ENCODE measurements at places on chromosomes 5 and 9.

DNA sequence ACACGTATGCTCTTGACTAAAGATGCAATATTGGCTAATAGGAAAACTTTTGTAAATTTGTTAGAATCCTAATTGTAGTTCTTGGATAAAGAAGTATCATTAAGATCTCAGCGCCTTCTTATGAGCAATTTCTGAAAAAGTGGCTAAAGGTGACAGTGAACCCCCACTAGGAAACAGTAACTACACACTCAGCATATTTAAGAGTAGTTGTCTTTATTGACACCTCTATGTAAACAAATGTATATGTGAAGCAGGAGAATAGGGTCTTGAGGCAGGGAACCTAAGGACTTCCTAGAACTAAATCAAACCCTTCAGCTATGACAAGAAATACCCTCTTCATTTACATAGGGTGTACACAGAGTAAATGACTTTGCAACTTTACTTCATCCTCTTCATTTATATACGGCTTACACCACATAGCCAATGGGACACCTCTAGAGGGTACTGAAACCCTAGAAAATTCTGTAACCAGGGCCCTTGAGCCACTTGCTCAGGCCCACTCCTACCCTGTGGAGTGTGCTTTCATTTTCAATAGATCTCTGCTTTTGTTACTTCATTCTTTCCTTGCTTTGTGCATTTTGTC lies 2.8 kb downstream of the NIPSNAP3A start:
- no peak overlapping the region for H3K27ac ChIP-seq
- H3K27me3 ChIP-seq: no peaks in the 10 kb centered on the region
- peaks cover 34% of the 10 kb centered on the region for H3K36me3 ChIP-seq

GRCh38 chr9:98985596-98985995 lies 41.9 kb downstream of the COL15A1 start:
- H3K36me3 ChIP-seq: no peaks in the 10 kb centered on the region
- no peak for DNase-seq
- H3K4me3 ChIP-seq: no peak overlapping the region
- no peak overlapping the region for H3K27ac ChIP-seq

DNA sequence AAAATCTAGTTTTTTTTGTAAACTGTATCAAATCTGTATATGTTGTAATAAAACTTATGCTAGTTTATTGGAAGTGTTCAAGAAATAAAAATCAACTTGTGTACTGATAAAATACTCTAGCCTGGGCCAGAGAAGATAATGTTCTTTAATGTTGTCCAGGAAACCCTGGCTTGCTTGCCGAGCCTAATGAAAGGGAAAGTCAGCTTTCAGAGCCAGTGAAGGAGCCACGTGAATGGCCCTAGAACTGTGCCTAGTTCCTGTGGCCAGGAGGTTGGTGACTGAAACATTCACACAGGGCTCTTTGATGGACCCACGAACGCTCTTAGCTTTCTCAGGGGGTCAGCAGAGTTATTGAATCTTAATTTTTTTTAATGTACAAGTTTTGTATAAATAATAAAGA lies 24.3 kb downstream of the HMGCR start:
- H3K4me3 ChIP-seq: no peak overlapping the region
- no peak for DNase-seq
- peaks cover 69% of the 10 kb centered on the region for H3K36me3 ChIP-seq
- H3K27ac ChIP-seq: no peak overlapping the region

GRCh38 chr9:14159440-14160216 lies 154.3 kb downstream of the NFIB start:
- H3K27ac ChIP-seq: peak overlapping the region; percentile 10
- H3K27me3 ChIP-seq: no peaks in the 10 kb centered on the region
- no peak for DNase-seq
- peaks cover 50% of the 10 kb centered on the region for H3K4me1 ChIP-seq
- H3K36me3 ChIP-seq: peaks cover 35% of the 10 kb centered on the region

DNA sequence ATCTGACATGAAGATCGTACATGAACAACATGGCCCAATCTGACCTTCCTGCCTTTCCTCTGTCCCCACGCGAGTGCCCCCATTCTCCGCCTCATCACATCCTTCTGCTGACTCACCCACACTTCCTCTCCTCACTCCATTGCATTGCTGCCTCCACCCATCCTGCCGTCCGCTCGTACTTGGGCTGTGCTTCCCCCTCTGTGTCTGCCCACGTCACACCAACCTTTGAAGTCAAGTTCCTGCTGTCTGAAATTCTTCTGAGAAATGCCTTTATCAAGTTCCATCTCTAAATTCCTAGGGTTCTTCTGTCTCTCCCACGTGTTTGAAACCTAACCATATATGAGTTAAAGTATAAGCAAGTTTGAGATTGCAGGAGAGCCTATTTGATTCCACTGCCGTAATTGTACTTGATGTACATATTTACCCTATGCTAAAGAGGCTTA lies 18.0 kb upstream of the STARD4 start:
- peak; percentile 74 for DNase-seq
- peaks cover 14% of the 10 kb centered on the region for H3K4me1 ChIP-seq
- no peaks in the 10 kb centered on the region for H3K27me3 ChIP-seq
- no peaks in the 10 kb centered on the region for H3K36me3 ChIP-seq
- H3K27ac ChIP-seq: peak overlapping the region; percentile 59

DNA sequence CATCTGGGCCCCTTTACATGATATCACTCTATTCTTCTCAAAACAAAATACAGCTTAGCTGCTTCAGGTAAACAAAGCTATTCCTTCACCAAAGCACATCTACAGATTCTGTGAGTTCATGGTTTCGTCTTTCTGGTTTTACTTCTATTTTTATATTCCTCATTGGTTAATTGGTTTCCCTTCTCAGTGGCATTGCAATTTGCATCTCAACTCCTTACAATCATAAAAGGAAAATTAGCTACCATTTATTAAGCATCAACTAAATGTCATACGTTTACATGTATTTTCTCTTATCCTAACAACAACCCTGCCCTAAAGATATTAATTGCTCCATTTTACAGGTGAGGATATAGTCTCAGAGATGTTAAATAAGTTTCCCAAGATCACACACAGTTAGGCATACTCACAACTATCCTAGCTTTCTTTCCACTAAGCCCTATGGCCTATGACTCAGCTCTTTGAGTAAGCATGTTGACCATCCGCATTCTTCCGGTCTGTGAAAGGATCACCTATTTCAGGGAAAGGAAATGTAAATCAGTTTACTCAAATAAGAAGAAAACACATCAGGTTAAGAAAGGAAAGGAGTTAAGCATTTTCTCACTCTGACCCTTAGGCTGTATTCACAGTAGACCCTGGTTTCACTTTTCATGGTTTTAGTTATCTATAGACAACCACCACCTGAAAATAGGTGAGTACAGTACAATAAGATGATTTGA lies 146.1 kb downstream of the CAAP1 start:
- H3K27me3 ChIP-seq: no peaks in the 10 kb centered on the region
- H3K4me1 ChIP-seq: peaks cover 6% of the 10 kb centered on the region
- H3K36me3 ChIP-seq: no peaks in the 10 kb centered on the region
- H3K27ac ChIP-seq: peak overlapping the region; percentile 14
- no peak overlapping the region for H3K4me3 ChIP-seq
- no peak for DNase-seq

DNA sequence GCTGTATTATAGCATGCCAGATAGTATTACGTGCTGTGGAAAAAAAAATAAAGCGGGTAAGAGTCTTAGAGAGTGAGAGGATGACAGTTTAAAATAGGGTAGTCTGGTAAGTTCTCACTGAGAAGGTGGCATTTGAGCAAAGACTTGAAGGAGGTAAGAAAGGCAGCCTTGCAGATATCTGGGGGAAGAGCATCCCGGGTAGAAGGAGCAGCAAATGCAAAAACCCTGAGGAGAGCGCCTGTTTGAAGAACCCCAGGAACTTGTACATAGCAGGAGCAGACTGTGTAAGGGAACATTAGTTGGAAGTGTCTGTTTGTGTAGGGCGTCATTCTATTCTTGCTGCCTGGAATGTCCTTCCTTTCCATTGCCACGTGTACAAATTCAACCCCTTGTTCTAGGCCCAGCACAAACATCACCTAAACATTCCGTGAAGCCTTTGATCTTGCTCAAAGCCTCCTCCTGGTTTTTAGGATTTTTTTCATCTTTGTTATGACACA lies 2.6 kb downstream of the AP3S1 start:
- H3K27ac ChIP-seq: no peak overlapping the region
- DNase-seq: no peak
- H3K4me1 ChIP-seq: peaks cover 24% of the 10 kb centered on the region
- H3K36me3 ChIP-seq: peaks cover 3% of the 10 kb centered on the region
- H3K27me3 ChIP-seq: no peaks in the 10 kb centered on the region

- no peak overlapping the region for H3K27ac ChIP-seq
- no peaks in the 10 kb centered on the region for H3K4me1 ChIP-seq
- H3K4me3 ChIP-seq: no peak overlapping the region
Observed at GRCh38 chr5:163529698-163530097, 24.3 kb downstream of the MAT2B start.

DNA sequence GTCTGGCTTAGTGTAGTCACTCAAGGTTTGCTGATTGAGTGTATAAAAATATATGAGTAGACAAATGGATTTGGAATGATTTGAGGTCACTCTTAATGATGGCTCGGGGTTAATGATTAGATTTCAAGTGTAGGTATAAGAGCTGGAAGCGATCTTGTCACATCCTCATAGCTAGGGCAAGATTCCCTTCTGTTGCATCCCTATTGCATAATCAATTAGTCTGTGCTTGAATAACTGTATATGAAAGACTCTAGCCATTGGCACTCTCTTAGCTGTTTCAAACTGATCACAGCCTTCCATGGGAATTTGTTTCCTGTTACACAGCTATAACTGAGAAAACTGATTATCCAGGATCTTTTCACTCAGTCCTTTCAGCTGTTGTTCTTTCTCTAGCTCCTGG lies 811.6 kb downstream of the TLE4 start:
- H3K27ac ChIP-seq: no peak overlapping the region
- no peak for DNase-seq
- H3K36me3 ChIP-seq: no peaks in the 10 kb centered on the region
- no peak overlapping the region for H3K4me3 ChIP-seq
- H3K27me3 ChIP-seq: no peaks in the 10 kb centered on the region
- peaks cover 14% of the 10 kb centered on the region for H3K4me1 ChIP-seq

GRCh38 chr9:88197781-88198340 lies 59.6 kb upstream of the SPATA31C2 start:
- H3K27ac ChIP-seq: peak overlapping the region; percentile 96
- no peaks in the 10 kb centered on the region for H3K27me3 ChIP-seq
- H3K4me1 ChIP-seq: peaks cover 31% of the 10 kb centered on the region
- no peaks in the 10 kb centered on the region for H3K36me3 ChIP-seq
- peak overlapping the region; percentile 5 for H3K4me3 ChIP-seq
- no peak for DNase-seq

- H3K27ac ChIP-seq: no peak overlapping the region
- no peaks in the 10 kb centered on the region for H3K27me3 ChIP-seq
- H3K36me3 ChIP-seq: peaks cover 4% of the 10 kb centered on the region
- no peak overlapping the region for H3K4me3 ChIP-seq
Observed at GRCh38 chr5:129112295-129112694, 17.7 kb downstream of the ISOC1 start.

- H3K27me3 ChIP-seq: no peaks in the 10 kb centered on the region
- H3K4me1 ChIP-seq: no peaks in the 10 kb centered on the region
- H3K4me3 ChIP-seq: no peak overlapping the region
Observed at GRCh38 chr5:18314192-18314778, 680.0 kb downstream of the TAF11L14 start.

- H3K36me3 ChIP-seq: no peaks in the 10 kb centered on the region
- no peak overlapping the region for H3K4me3 ChIP-seq
- no peak for DNase-seq
- no peaks in the 10 kb centered on the region for H3K4me1 ChIP-seq
- peaks cover 56% of the 10 kb centered on the region for H3K27me3 ChIP-seq
Observed at GRCh38 chr9:132169672-132170392, 8.0 kb downstream of the NTNG2 start.

DNA sequence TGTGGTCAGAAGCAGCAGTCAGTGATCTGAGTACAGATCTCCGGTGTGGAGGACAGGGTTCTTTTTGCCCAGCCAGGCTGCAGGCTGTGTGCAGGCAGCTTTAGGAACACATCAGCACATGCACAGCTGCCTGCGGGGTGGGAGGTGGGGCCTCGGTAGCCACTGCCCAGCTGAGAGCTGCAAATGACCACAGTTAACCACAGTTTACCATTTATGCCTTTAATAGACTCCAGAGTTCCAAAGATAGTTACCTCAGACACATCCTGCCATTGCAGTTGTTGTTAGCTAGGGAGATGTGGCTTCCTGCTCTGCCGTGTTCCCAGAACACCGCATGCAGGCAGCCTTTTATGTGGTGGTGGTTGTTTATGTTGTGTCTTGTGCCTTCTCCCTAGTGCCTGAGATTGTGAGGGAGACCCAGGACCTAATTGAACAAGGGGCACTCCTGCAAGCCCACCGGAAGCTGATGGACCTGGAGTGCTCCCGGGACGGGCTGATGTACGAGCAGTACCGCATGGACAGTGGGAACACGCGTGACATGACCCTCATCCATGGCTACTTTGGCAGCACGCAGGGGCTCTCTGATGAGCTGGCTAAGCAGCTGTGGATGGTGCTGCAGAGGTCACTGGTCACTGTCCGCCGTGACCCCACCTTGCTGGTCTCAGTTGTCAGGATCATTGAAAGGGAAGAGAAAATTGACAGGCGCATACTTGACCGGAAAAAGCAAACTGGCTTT lies 10.2 kb downstream of the EXOC3 start:
- DNase-seq: peak; percentile 52
- H3K27me3 ChIP-seq: no peaks in the 10 kb centered on the region
- H3K36me3 ChIP-seq: peaks cover 92% of the 10 kb centered on the region

DNA sequence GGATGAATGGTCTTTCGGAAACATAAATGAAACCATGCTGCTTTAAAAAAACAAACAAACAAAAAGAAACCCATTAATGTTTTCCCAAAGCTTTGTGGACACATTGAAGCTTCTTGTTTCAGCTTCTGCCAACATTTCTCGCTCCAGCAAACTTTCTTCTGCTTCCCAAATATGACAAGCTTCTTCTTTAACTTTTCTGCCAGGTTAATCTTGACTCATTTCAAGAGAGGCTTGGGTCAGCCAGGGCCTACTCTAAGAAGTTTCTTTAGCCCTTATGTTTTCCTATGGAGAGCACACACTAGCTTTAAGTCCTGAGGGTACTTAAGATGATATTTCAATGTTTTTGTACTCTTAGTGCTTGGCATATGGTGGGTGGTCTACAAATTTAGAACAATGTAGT lies 6.1 kb downstream of the ANXA1 start:
- DNase-seq: no peak
- H3K4me1 ChIP-seq: peaks cover 33% of the 10 kb centered on the region
- H3K4me3 ChIP-seq: no peak overlapping the region
- peak overlapping the region; percentile 14 for H3K27ac ChIP-seq

- no peak overlapping the region for H3K4me3 ChIP-seq
- H3K4me1 ChIP-seq: peaks cover 15% of the 10 kb centered on the region
- no peak overlapping the region for H3K27ac ChIP-seq
- no peaks in the 10 kb centered on the region for H3K36me3 ChIP-seq
Observed at GRCh38 chr5:149808264-149808982, 78.3 kb downstream of the PPARGC1B start.

GRCh38 chr5:103827976-103828375 lies 265.4 kb upstream of the NUDT12 start:
- no peak overlapping the region for H3K27ac ChIP-seq
- no peak for DNase-seq
- H3K27me3 ChIP-seq: no peaks in the 10 kb centered on the region
- H3K4me3 ChIP-seq: no peak overlapping the region
- H3K4me1 ChIP-seq: no peaks in the 10 kb centered on the region

GRCh38 chr5:73812962-73813588 lies 187.1 kb downstream of the ARHGEF28 start:
- H3K4me3 ChIP-seq: no peak overlapping the region
- DNase-seq: no peak
- no peaks in the 10 kb centered on the region for H3K27me3 ChIP-seq
- H3K36me3 ChIP-seq: peaks cover 45% of the 10 kb centered on the region
- H3K4me1 ChIP-seq: peaks cover 45% of the 10 kb centered on the region

GRCh38 chr9:79736051-79736450 lies 164.3 kb downstream of the TLE4 start:
- no peaks in the 10 kb centered on the region for H3K4me1 ChIP-seq
- no peak overlapping the region for H3K27ac ChIP-seq
- no peaks in the 10 kb centered on the region for H3K27me3 ChIP-seq
- H3K36me3 ChIP-seq: no peaks in the 10 kb centered on the region
- H3K4me3 ChIP-seq: no peak overlapping the region
- no peak for DNase-seq

All from RWPE2 (cell line).